ENCODE measurements at places on chromosomes 6 and 20. TPM values are rescaled to one million over a fixed set of nuclear protein-coding genes. Genes with fewer than 3 reads are reported as not detected.

Gene RWDD2A
- total RNA-seq: 5.4 TPM

Gene TREM1
- total RNA-seq: 1.8 TPM

Gene HCRTR2
- total RNA-seq: not detected

Gene POU5F1
- 0.29 TPM for total RNA-seq

Gene STX11
- 0.36 TPM for total RNA-seq

Gene ECT2L
- under 0.01 TPM for total RNA-seq

Gene CTAGE9
- total RNA-seq: not detected

Gene KCNK16
- total RNA-seq: not detected

Gene CCR6
- not detected for total RNA-seq

Gene MPIG6B
- total RNA-seq: not detected

Gene BPI
- total RNA-seq: not detected

Gene SRMS
- not detected for total RNA-seq

Gene CRYBG1
- total RNA-seq: 11.9 TPM

Gene AIF1
- total RNA-seq: 0.36 TPM

Gene AGER
- total RNA-seq: under 0.01 TPM

Gene TRIM40
- total RNA-seq: not detected

Gene ARID1B
- total RNA-seq: 55.0 TPM

Gene EMILIN3
- total RNA-seq: not detected
